Lung microvascular endothelial cell (primary cell): ENCODE measurements at places on chromosomes 5 and 9. TPM values are rescaled to one million over a fixed set of nuclear protein-coding genes. Genes with fewer than 3 reads are reported as not detected.
A peak's percentile ranks its signal among the peaks of the same experiment; 100 is the strongest.

The IL4 gene
- total RNA-seq: not detected in 2 replicates

The SHOC1 gene
- not detected in 2 replicates for total RNA-seq

The IFNA13 gene
- not detected in 2 replicates for total RNA-seq

The LRRC70 gene
- 38.6 and 81.5 TPM in 2 replicates for total RNA-seq

DNA sequence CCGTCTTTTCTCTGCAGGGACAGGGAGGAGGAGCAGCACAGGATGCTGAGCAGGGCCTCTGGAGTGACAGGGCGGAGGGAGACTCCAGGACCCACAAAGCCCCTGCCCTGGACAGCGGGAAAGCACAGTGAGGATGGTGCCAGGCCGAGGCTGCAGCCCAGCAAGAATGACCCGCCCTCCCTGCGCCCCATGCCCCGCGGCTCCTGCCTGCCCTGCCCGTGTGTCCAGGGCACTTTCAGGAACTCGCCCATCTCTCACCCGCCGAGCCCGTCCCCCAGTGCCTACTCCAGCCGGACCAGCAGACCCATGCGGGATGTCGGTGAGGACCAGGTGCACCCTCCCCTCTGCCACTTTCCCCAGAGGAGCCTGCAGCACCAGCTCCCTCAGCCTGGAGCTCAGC, 9.1 kb upstream of the EXOC3 start:
- DNase-seq: no peak

DNA sequence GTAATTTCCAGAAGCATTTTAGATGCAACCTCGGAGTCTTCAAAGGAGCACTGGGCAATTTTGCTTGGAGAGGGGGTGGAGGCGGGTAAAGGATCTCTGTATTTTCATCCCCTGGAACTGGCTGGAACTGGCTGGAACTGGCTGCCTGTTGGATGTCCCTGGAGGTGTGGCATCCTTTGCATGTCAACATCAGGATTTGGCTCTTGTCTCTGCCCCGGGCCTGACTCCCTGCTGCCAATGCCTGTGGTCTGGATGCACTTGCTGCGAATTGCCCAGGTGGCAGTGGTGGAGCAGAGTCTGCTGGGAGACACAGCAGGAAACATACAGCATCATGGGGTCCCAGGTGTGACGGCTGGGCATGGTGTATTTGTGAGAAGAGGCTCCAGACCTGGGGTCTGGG, 391.3 kb downstream of the GADD45G start:
- DNase-seq: no peak

DNA sequence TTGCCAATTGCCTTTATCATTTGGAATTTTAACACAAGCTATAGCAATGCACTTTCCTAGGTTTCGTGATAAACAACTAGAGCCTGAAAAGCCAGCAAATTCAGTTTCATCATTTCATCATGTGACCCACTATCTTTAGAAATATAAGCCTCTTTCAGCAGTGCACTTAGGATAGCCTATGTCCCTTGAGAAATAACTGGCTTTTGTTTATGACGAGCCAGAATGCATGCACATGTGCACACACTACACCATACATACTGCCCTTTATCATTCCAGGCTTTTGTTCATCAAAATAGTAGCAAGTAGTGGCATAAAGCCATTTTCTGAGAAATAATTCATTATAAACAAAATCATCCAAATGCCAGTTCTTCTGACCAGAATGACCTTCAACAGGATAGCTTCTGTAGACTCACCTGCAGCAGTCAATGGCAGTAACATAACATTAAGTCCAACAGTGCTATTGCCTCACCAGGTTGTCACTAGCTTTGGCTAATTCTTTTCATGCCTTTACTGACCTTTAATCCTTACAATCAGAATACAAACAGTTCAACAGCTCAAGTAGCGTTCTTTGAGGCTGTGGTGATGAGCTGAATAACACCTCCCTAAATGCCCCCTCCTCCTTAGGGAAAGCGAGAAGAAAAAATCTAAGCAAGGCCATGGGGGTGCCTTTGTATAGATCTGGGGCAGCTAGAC, 132.3 kb upstream of the SMARCA2 start:
- DNase-seq: no peak

DNA sequence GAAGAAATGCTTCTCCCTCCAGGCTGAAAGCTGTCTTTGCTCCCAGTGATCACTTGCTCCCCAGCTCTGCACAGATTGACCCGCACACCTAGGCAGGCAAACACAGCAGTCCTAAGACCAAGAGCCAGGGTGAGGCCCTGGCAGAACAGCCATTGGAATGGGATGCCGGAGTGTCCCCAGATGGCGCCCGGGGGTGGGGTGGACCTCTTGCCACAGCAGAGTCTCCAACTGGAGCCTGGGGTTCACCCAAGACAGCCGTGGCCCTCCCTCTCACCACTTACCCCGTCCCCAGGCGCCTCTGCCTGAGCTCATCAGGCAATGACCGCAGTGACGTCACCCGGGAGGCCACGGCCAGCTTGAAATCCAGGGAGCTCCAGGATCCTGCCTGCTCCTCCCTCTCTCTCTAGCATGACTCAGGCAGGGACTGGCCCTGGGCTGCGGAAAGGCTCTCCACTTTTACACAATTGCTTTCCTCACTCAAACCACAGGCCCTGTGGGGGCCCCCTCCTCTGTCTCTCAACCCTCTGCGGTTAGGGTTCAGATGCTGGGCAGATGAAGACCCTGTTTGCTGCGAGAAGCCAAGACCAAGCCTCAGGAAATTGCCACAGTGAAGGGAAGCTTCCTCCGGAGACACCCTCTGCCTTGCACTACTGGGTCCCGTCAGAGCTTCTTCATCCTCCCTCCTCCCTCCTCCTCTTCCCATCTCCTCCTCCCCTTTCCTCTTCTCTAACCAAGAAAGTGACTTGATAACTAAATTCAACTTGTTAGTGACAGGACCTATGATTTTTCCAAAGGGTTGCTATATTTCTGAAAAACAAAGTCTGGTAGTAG, 24.3 kb upstream of the PTGES start:
- peak; percentile 73 for DNase-seq

DNA sequence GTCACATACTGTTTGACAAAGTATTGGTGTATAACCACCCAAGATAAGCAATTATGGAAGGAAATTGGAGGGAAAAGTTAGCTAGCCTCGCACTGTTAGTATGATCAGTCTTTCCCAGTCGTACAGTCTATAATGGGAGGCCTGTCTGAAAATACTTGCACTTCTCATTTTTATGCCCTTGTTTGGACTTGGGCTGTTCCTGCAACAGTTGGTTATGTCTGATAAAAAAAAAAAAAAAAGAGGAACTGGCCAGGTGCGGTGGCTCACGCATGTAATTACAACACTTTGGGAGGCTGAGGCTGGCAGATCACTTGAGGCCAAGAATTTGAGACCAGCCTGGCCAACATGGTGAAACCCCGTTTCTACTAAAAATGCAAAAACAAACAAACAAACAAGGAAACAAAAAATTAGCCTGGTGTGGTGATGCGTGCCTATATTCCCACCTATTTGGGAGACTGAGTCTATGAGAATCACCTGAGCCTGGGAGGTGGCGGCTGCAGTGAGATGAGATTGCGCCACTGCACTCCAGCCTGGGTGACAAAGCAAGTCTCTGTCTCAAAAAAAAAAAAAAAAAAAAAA, 58.3 kb upstream of the ANKRD33B start:
- no peak for DNase-seq

- DNase-seq: peak; percentile 21
Observed at GRCh38 chr9:92147852-92148180, 32.6 kb upstream of the SPTLC1 start.

GRCh38 chr5:152462021-152462721, 57.1 kb upstream of the NMUR2 start:
- no peak for DNase-seq

DNA sequence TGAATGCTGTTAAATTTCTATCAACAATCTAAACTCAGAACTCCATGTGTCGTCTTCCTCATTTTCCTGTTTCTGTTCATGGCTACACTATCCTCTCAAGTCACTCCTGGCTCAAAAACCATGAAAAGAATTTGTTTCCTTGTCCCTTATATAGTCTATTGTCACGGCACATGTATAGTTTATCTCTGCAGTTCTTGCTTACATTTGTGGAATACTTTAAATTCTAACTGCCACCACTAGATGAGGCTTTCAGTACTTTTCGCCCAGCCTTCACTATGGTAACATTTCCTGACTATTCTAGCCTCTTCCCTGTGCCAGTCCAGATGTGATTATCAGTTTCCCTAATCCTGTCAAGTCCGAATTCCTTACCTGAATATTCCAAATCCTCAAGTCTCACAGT, 34.6 kb downstream of the PKD2L2 start:
- DNase-seq: peak; percentile 59

GRCh38 chr5:170327168-170327567, 29.6 kb upstream of the LCP2 start:
- DNase-seq: no peak

- peak; percentile 40 for DNase-seq
Observed at GRCh38 chr9:137168904-137169856, 671 bp downstream of the LRRC26 start.

DNA sequence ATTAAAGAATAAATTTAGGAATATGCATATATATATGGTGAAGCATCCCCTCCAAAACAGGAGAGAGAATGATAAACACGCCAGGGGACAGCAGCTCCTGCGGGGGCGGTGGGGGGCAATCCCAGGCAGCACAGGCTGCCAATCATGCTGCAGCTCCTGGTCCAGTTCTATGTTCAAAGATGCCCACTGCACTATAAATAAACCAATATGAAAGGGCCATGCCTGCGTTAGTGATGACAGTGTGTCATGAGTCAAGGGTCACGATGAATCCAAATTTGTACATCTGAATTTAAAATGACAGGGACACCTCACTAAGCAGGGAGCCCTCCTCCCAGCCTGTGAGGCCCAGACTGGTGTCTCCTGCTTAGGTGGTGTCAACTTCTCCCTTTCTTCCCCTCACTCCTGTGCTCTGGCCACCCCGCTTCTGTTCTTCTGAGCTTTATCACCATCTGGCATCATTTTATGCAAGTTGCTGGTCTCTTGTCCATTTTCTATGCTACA, 153.9 kb downstream of the MED27 start:
- DNase-seq: no peak

GRCh38 chr5:5278815-5279381, 138.8 kb downstream of the ADAMTS16 start:
- no peak for DNase-seq

DNA sequence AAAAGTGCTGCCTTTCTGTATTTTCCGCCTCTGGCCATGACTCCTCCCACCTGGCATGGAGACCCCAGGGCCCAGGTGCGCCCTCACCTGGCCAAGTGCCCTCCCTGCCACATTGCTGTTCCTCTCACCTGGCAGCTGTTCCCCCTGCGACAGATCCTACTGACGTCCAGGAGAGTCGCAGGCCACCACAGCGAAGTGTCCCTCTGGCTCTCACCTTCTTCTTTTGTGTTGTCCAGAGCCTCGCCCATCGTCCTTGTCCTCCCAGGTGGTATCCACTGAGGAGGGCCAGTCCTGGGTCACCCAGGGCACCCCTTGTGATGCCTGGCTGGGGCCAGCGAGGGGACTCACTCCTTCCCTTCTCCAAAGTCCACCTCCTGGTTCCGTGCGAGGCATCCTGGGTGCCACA, 2.6 kb downstream of the NKD2 start:
- peak; percentile 60 for DNase-seq

DNA sequence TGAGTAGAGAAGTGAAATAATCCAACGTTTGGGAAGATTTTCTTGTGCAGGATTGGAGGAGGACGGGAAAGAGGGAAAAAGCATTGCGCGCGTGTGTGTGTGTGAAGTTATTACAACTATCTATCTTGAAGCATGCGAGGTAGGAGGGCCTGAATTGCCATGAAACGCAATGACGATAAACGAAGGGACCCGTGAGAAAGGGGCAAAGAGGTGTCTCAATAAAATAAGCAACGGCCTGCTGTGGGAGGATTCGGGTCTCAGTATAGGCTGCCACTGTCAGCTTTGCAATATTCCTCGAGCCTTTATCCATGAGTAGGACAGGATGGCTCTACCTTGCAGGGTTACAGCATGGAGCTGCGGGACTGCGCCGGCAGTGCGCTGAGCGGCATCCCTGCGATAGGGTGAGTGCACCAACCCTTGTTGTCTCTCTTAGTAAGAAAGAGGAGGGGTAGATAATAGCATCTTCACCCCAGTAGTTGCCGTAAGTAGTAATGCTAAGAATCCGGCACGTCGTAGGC, 631 bp upstream of the RCL1 start:
- DNase-seq: no peak

GRCh38 chr5:138737494-138738265, 15.5 kb upstream of the CTNNA1 start:
- DNase-seq: peak; percentile 15

DNA sequence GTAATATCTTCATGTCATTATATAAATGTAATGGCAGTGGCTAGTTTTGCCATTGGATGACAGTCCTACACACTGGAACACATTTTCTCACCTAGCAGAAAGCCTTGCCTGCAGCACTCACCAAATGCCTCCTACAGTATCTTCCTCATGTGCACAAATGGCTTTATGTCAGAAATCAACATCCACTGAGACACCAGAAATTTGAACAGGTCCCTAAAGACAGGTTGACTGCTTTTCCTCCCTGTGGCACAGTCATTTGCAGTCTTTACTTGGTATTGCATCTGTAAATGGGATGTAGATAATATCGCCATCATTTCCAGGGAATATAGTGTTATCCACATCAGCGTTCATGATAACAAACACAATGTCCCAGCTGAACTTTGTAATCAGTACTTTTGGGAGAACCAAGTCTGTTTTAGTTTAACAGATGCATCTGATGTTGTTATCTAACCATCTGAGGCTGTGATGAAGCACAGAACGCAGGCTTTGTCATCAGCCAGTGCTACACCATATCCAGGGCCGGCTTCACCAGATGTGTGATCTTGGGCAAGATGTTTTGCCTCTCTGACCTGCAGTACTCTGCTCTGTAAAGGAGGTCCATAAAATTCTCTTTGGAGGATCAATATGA, 83.9 kb upstream of the TAS2R1 start:
- DNase-seq: no peak

DNA sequence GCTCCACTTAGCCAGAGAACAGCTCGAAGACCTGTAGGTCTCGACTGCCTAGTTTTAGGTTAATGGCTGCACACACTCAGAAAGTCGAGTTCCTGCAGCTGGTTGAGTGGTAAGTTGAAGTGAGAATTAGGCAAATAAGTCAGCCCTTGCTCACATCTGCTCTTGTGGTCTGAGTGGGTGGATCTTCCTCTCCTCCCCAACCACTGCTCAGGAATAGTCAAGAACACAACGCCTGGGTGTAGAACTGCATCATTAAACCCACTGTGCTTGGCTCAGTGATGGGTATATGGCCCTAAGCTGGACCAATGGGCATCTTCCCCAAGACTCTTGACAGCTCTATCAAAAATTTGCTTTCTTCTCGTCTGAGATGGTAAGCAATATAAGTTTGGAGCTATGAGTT, 20.9 kb upstream of the ADAM19 start:
- DNase-seq: no peak

GRCh38 chr9:2419347-2419746, 202.2 kb upstream of the VLDLR start:
- no peak for DNase-seq

DNA sequence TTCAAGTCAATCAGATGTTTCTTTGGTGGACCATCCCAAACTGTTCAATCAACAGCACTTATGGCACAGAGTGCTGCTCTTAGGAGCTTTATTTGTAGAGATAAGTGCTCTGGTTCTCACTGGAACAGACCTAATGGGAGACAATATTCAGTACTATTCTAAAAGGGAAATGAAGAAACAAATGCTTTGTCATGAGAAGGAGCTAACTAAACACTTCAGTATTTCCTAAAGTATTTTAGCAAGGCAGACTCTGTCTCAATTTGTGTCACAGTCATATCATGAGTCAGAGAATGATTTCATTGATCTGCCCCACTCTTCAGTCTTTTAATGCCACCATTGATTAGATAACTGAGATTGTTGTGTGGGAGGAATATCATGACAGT, 175.3 kb downstream of the SLF1 start:
- no peak for DNase-seq
